ENCODE measurements at places on chromosomes 4 and X.

GRCh38 chr4:3077796-3078195, 3.3 kb downstream of the HTT start:
- DNase-seq, result no peak

DNA sequence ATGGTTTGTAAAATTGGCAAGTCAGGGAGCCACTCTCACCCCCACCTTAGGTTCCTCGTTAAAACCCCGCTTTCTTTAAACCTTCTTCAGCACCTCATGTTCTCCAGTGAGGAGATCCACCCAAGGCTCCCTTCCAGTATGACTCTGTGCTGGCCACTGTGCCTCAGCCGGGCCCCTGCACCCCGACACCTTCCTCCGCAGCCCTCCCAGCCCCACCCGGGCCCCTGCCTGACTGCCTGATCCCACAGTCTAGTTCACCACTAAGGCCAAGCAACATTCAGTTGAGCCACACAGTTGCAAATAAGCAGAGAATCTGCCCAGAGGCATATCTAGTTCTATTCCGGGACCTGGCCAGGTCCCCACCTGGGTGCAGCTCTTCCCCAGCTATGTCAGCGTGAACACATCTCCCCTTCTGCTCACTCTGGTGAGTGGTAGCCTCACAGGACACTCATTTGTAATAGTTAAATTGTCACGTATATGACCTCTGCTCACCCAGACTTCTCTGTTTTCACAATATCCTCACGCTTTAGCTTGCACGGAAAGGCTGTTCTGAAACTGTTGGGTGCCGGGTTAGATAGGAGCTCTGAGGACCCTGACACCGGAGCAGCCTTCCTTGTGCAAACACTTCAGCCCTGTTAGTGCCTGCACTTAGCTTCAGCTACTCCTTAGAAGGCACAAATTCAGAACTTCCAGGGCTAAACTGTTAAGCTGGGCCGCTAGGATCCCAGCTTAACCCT, 146.8 kb downstream of the DCTD start:
- no peak for DNase-seq

GRCh38 chrX:109914114-109914849, 88.6 kb upstream of the TMEM164 start:
- no peak for DNase-seq

GRCh38 chrX:110006821-110007375, 4.0 kb downstream of the TMEM164 start:
- no peak for DNase-seq

DNA sequence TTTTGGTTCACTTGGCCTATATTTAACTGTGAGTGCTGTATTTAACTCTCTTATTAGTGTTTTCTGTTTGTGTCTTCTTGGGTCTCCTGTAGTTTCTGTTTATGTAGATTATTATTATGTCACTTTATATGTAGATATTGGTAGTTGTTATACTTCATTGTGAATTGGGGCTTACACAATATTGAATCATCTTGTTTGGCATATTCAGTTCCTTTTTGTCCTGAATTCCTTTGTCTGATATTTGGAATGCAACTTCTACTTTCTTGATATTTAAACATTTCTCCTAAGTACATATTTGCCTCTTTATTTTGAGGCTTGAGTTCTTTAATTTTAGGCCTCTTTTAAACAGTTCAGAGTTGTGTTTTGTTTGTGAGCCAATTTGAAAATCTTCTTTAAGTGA, 544.8 kb upstream of the ADGRL3 start:
- DNase-seq, result no peak

- DNase-seq, result no peak
Observed at GRCh38 chr4:17492058-17492741, 19.7 kb downstream of the QDPR start.

GRCh38 chr4:53961351-53961750, 103.1 kb downstream of the CHIC2 start:
- DNase-seq, result no peak

DNA sequence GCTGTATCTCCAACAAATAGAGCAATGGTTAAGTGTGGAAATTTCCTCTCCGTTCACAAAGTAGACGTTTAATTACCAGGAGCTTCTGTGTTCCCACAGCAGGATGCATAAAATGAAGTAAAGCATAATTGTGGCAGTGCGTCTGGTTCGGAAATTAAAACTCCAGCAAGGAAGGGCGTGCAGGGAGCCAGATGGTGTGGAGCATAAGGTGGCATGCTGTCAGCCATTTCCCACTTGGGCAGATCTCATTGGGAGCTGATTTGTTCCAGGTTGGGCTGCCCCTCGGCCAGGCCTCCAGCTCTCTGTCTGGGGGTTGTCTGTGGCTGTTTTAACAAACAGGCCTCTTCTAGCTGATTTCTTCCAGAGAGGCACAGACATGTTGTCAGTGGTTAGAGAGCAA, 182.1 kb upstream of the CLNK start:
- DNase-seq, result no peak

GRCh38 chrX:18577400-18577799, 94.5 kb downstream of the RS1 start:
- no peak for DNase-seq

GRCh38 chr4:89301003-89301402, 6.6 kb downstream of the GPRIN3 start:
- no peak for DNase-seq

DNA sequence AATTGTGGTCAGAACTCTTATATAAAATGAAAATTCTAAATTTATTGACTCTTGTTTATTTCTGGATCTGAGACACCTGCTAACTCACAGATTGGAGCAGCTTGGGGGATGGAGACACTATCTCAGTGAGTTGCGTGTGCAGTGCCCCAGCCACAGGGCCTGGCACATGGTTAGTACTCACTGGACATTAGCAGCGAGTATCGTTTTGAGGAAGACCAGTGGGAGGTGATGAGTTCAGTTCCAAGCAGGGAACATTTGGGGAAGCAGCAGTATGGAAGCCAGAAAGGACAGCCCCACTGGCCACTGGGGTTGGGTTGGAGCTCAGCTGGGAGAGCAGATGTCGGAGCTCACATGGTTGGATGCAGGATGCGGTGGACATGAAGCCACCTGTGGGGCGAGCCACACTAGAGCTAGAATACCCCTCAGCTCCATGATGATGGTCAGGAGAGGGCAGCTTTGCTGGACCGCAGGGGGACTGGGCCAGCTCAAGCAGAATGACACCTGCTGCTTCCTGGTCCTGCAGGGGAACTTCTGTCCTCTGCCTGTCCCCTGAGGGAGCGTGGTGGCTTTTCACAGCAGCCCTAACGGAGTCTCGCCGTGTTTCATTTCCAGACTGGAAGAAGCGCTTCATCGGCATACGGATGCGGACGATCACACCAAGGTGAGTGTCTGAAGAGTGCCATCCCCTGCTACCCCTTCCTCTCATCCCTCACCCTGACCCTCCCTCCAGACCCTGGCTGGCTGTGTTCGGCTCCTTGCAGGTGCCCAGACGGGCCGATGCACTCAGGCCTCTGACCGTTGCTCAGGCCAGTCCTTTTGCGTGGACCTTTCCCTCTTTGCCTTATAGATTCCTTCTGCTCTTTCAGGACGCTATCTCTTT, 32.5 kb downstream of the HTRA3 start:
- DNase-seq, result no peak

DNA sequence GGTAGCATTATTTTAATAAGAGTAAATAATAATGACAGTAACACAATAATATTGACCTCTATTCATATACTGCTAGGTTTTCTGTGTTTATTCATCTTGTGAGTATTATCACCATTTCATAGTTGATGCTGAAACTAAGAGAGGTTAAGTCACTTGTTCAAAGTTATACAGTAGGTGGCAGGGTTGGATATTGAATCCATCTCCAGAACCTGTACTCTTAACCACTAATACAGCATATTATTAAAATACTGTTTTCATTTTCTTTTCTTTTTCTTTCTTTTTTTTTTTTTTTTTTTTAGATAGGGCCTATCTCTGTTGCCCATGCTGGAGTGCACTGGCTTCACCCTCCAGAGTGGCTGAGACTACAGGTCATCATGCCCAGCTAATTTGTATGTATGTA, 7.1 kb upstream of the ELF2 start:
- DNase-seq, result no peak

DNA sequence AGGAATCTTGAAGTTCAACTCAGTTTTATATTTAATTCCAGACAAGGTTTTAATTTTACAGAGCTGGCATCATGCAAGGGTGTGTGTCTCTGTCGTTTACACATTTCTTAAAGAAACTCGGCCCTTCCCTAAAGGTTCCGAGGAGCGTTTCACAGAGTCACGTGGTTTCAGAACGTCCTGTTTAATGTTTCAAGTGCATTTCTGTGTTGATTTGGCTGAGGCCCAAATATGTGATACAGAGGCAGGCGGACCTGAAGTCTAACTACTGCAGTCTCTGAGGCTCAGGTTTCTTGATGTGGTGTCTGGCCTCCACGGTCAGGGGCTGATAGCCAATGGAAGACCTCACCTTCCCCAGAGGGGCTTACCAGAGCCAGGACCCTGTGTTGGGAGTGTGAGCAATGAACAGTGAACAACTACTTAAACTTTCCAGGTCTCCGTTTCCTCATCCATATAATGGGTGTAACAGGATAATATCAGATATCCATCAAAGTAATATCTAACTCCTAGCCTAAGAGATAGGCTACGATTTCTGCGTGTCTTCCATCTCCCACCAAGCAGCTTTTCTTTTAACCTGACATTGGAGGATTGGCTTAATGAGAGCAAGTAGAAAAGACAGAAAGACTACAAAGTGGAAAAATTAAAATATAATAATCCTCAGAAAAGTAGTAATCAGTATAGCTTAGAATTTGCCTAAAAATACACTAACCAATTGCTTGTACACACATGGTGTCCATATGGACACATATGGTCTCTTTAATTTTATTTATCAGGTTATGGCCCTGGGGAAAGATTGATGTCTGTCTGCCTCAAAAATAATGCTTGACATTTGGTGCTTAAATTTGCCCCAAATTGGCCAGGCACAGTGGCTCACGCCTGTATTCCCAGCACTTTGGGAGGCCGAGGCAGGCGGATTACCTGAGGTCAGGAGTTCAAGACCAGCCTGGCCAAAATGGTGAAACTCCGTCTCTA, 50.0 kb upstream of the TRIM2 start:
- no peak for DNase-seq

DNA sequence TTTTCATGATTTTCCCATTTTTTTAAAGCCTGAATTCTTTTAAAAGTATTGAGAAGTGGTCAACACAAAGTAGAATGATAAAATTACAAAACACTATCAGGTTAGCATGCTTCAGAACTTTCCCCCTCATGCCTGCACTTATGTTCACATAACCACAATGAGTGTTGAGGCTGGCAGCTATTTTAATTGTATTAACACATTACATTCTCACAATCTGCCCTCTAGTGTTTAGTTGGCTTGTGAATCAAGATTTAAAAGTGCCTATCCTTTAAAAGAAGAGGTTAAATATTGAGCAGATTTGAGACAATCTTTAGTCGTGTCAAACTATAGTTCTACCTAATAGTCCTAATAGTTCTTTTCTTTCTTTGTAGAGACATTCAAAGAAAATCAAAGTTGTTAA, 93.6 kb upstream of the NAP1L5 start:
- no peak for DNase-seq

GRCh38 chr4:152290366-152290921, 245.4 kb downstream of the FBXW7 start:
- DNase-seq, result no peak

- DNase-seq, result peak; percentile 6
Observed at GRCh38 chr4:128288689-128289106, 1.1 kb upstream of the PGRMC2 start.

DNA sequence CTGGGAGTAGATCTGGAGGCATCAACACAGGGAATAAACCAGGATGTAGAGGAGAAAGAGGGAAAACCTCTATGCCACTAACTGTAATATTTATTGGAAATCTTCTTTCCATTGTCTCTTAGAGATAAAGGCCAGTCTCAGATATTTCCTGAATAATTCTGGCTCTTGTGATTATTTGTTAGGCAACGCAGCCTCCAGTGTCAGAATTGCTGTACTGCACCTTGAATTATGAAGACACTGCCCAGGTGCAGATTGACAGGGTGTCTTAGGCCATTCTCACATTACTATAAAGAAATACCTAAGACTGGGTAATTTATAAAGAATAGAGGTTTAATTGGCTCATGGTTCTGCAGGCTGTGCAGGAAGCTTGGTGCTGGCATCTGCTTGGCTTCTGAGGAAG, 100.7 kb upstream of the ZDHHC15 start:
- DNase-seq, result no peak

DNA sequence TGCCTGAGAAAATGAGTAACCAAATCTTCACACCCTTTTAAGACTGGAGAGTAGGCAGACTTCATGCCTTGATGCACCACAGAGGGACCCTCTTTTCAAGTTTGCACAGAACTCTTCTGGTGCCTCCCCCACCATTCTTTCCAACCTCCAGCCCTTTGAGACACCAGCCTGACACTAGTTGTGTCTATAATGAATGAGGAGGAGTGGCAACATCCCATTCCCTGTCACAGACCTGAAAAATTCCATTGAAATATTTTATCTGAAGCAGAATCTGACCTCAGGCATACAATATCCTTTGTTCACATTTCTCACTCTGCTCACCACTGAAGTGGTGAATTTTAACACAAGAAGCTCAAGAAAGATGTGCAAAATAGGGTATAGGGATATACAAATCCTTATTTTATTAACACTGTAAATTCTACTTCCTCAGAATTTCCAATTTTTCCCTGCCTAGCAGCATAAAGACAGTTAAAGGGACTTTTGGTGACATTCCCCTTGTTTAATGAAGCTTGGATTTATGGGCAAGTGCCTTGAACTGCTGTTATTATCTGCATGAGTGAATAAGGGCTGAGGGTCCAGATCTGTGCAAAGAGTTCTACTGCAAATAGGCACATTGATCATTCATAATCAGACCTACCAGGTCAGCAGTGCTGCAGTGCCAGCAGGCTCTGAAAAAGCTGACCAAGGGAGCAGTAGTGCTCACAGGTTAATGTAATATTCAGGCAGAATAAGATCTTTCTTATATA, 149.9 kb upstream of the PAQR3 start:
- no peak for DNase-seq

- DNase-seq, result no peak
Observed at GRCh38 chr4:105433421-105433820, 40.4 kb downstream of the PPA2 start.

DNA sequence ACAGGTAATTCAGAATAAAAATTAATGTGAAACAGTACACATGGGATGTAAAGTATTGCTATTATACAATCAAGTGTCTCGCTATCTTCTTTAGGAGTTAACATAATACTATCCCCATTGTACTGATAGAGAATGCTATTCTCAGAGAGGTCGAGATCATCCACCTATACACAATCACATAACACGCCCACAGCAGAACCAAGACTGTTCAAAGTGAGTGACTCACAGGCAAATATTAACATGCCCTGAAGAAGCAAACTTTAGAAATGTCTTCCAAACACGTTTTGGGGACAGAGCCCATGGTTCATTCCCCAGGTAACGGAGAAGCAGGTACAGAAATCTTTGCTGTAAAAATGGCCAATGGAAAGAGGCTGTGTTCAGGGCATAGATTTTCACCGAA, 50.1 kb upstream of the PHKA2 start:
- DNase-seq, result no peak

DNA sequence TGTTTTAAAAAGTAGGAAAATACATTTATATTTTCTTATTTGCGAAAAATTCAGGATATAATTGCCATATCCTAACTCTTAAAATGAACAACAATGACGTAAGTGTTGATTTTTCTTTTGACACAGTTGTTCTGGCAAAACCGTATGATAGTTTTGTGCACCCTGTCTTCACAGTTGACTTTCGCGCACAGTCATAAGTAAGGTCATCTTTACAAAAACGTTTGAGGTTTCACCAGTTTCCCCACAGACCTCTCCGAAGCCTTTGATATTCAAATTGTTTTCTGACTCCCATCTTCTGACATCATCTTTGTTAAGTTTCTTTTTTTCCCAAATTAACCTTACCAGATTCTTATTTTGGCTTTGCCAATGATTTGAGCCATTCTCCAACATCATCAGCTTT, 48.1 kb upstream of the ATXN3L start:
- no peak for DNase-seq
